ENCODE measurements at places on chromosomes 12 and 14.

GRCh38 chr14:92425101-92425500 is 88.5 kb upstream of the RIN3 start:
- no peak for DNase-seq

GRCh38 chr14:23056145-23056955 is 970 bp downstream of the CDH24 start:
- peak; percentile 59 for DNase-seq

DNA sequence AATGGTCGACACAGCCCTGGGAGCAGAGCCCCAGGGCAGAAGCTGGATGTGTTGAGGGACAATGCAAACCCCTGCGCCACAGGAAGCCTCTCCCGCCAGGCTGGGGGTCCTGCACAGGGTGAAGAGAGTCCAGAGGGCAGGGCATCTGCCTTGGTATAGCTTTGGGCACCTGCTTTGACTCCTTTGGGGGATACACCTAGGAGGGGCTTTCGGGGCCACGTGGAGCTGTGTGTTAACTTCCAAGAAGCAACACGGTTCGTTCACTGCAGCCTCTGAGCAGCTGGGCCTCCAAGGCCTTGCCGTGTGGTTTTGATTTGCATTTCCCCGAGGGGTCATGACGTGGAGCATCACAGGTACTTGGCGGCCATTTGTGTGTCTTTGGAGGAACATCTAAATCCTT is 5.8 kb upstream of the PUS1 start:
- DNase-seq: no peak

GRCh38 chr12:21521541-21521940 is 4.6 kb upstream of the SPX start:
- DNase-seq: no peak

GRCh38 chr14:74324931-74325361 is 22.2 kb upstream of the ABCD4 start:
- DNase-seq: no peak

All from left ventricle myocardium inferior (tissue), 1 donor.